ENCODE measurements at places on chromosomes 6 and 20.

DNA sequence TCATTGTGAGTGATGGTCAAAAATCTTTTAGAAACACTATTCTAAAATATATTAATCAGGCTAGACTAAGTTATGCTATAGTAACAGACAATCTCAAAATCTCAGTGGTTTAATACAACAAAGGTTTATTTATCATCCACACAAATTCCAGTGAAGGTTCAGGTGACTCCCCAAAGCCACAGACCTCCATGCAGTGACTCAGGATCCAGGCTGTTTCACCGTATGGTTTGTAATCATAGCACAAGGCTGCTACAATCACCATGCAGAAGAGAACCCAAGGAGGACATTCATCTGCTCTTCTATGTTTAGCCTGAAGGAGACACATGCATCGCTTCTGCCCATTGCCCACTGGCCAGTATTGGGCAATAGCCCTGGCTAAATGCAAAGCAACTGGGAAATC lies 46.2 kb downstream of the BFSP1 start:
- no peak for DNase-seq

DNA sequence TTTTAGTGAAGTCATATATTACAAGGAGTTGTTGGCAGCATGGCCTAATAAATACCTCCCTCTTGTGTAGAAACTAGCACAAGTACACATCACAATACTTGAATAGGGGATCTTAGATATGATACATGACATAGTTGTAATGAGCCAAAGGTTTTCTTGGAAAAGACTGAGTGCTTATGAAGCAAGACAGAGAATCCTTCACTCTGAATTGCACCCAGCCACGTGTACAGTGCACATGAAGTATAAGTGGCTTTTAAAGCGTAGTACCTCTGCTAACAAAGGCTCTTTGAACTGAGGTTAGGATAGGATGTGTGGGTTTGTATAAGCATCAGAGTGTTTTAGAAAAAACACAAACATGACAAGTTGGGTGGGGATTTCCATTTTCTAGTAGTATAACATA lies 145.5 kb upstream of the STMND1 start:
- no peak for DNase-seq

DNA sequence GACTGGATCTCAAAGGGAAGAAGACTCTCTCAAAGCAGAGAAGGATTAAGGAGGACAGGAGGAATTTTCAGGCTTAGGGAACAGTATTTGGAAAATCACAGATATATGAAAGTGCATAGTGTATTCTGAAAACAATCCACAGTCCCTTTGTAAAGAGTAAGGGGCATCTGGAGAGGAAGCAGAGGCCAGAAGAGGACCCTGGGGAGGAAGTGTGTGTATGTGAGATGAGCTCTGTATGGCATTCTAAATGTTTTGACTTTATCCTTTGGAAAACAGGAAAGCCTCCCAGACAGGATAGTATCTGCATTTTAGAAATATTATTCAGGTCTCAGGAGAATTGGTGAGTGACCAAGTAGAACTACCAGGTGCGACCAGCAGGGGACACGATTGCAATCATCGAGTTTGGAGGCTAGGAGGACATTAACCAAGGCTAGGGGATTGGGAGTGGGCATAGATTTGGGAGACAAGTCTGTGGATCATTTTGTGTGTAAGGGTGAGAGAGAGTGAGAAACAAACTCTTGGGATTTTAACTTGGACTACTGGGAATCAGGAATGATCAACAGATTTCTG lies 38.3 kb upstream of the FAM184A start:
- DNase-seq: no peak

GRCh38 chr20:38242848-38243708 lies 17.5 kb downstream of the KIAA1755 start:
- no peak for DNase-seq
